ENCODE measurements at places on chromosomes 1 and 21.

DNA sequence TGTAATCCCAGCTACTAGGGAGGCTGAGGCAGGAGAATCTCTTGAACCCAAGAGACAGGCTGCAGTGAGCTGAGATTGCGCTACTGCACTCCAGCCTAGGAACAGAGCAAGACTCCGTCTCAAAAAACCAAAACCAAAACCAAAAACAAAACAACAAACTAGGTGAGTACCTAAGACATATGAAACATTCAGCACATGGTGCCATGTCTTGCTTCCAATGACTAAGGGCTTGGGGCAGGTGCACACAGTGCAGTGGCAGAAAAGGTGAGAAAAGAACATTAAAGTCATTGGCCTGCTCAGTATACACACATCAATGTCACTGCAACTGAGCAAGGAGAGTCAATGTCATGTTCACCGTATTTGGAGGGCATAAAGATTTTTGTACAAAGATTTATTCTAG is 4.1 kb upstream of the ACTA1 start:
- DNase-seq: no peak

DNA sequence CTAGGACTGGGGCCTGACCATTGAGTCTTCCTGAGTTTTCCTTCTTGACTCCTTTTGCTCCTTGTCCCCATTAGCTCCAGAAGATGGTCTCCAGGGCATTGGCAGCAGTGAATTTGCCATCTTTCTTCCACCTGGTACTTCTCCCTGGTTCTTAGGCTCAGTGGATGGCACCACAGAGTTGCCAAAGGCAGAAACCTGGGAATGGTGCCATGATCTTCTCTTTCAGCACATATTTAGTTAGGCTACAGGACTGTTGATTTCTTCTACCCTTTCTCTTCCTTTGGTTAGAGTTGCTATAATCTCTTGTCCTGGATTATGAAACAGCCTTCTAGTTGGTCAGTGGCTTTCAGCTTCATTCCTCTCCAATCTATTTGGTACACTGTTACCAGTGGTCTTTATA is 6.2 kb downstream of the ZBTB40 start:
- no peak for DNase-seq

GRCh38 chr1:93667642-93668041 is 14.0 kb downstream of the BCAR3 start:
- no peak for DNase-seq

DNA sequence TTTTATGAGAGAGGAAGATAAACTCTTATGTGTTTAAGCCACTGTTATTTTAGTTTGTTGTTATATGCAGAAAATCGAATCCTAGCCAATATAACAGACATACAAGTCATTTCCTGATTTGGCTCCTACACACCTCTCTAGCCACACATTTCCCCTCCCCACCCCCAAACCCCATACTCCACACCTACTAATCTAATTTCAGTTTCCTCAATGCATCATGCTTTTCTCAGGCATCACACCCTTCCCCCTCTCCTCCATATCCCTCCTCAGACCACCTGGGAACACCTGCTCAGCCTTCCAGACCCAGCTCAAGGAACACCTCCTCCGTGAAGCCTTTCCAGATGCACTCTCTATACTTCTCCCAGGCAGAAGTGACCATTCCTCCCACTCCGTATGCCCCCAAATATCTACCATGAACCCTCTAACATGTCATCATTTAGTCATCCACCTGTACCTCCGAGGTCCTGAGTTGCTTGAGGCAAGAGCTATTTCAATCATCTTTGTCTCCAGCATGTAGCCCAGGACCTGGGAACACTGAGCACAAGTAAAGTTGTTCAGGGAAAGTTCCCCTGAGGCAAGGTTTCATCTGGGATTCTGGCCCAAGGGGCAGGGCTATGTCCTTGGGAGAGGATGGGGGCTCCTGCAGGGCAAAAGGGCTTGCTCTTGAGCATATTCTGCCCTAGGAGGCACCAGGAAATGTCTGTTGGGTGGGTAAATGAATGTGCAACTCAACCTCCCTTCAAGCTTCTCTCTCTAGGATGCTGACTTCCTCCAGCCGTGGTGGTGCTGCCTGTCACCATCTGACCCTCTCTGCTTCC is 126.8 kb downstream of the HIVEP3 start:
- no peak for DNase-seq

GRCh38 chr1:19533626-19534025 is 48.3 kb upstream of the CAPZB start:
- DNase-seq: no peak

- peak; percentile 19 for DNase-seq
These were observed 25.7 kb downstream of the CTH start for GRCh38 chr1:70436622-70437251.

DNA sequence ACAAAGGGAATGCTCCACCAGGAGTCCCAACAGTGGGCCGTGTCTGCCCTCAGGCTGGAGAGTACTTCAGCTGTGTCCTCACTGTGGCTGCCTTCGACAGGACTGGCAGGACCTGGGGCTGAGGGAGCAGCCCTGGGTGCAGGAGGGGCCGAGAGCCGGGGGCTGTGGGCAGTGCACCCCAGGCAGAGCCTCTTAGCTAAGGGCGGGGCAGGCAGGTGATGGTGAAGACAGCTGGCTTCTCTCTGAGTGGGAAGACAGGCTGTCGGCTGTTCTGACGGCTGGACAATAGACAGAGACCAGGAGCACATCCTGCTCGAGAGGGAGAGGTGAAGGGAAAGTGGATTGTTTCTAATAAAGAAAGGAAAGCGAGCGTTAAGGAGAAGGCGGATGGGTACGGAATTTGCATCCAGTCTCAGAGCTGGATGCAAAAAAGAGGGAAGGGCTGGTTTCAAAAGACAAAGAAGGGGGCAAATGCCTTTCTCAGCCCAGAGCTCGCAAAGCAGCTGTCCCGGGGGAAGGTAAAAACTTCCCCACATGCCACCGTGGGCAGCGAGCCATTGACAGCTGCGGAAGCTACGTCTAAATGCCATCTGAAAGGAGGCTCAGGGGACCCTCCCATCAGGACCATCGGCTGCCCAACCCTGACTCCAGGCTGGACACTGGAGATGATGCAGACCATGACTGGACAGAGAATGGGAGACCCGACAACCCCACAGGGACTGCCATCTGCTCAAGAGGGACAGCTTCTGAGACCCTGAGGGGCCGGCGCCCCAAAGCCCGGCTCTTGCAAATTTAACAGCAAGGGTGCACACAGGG is 92.0 kb downstream of the STUM start:
- DNase-seq: no peak

DNA sequence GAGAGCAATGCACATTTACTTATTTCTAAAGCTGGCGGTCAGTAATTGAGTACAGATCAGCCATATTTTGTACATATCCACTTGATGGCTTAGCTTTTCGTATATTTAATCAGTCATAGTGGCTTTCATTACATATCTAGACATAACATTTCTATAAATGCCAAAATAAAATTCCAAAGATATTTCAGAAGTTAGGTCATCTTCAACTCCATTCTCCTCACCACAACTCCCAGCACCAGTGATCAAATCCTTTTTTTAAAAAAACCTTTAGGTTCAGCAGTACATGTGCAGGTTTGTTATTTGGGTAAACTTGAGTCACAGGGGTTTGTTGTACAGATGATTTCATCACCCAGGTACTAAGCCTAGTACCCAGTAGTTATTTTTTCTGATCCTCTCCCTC is 53.9 kb upstream of the GNG4 start:
- DNase-seq: no peak

DNA sequence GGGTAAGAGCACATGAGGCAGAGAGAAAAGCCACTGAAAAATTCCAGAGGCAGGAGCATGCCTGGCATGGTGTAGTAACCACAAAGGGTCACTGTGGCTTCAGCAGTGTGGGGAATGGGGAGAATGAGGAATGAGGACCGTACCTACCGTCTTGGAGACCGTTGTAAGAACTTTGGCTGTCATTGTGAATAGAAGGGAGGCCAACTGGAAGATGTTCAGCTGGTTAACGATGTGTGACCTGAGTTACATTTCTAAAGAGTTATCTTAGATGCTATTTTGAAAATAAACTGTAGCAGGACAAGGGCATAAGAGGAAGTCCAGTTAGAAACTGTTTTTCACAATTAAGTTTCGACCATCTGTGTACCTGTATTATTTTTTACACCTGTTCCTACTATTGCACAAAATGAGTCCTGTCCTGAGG is 365.5 kb upstream of the SGIP1 start:
- DNase-seq: no peak

DNA sequence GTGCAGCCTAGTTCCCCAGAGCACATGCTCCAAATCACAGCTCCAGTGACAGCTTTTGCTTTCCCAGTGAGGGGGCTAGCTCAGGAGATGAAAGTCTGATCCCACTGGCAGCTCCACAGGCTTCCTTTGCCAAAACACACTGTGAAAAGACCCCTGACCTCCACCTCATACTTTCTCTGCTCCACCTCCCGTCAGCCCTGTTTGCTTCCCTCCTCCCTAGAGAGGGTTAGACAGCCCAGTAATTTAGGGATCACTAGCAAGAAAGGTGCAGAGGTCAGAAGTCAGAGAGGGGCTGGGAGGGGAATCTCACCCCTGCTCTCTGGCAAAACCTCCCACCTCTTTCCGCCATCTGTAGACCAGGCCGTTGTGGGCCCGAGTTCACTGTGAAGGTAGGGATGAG is 62.8 kb downstream of the PLXNA2 start:
- no peak for DNase-seq

DNA sequence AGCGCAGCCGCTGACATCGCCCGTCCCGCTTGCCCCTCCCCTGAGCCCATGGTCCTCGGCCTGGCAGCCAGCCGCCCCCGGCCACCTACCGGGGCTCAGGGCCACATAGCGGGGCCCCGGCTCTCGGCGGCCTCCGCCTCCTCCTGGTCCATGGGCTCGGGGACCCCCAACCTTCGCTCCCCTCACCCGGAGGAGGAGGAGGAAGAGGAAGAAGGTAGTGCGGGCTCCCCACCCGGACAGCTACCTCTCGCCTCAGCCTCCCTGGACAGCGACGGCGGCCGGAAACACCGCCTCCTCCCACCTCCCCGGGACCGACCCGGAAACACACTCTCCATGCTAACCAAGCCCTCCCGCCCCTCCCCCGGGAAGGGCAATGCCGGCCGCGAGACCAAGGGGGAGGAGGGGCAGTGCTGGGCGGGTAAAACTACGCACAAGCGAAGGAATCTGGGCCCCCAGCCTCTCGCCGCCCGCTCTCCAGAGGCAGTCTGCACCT is at the start of gene KIAA0319L:
KIAA0319L (minus strand) TSS at position 286 of the 493 bp plus-strand sequence. CDS start 2,912 bp downstream, outside the sequence.
- no peak for DNase-seq

DNA sequence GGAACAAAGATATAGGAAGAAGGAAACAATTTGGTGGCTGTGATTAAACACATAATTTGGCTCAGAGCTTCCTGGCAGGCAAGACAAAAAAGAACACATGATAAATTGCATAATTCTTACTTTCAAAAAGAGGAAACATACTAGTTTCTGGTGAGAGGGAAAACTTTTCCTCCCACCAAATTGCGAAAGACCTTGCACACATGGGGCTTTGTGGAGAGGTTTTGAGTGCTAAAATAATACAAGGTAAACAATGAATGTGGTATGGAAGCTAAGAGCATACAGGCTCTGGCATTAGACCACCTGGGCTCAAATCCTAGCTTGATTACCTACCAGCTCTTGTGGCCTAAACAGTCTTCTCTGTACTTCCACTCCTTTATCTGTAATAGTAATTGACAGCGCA is 140.2 kb upstream of the HOOK1 start:
- no peak for DNase-seq

GRCh38 chr1:232378266-232379062 is 251.5 kb downstream of the SIPA1L2 start:
- no peak for DNase-seq

GRCh38 chr1:44077421-44077820 is 41.2 kb upstream of the KLF17 start:
- DNase-seq: no peak

DNA sequence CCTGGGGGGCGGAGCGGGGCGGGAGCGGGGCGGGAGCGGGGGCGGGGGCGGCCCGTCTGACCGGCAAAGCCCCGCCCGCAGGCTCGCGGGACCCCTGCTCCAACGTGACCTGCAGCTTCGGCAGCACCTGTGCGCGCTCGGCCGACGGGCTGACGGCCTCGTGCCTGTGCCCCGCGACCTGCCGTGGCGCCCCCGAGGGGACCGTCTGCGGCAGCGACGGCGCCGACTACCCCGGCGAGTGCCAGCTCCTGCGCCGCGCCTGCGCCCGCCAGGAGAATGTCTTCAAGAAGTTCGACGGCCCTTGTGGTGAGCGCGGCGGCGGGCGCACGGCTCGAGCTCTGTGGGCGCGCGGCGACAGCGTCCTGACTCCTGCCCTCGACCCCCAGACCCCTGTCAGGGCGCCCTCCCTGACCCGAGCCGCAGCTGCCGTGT is 21.2 kb downstream of the AGRN start:
- DNase-seq: peak; percentile 52

DNA sequence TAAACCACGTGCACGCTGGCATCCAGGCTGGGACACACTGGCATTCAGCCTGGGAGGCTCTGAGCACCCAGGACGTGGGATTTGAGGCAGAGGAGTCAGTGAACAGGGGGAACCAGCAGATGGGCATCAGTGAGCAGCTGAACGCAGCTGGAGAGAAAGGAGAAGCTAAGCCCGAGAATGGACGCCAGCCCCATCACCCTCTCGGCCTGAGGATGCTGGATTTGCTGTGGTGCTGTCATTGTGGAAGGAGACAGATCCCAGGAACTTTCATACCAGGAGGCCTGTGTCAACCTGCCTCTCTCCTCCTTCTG is 132.8 kb downstream of the PGBD5 start:
- DNase-seq: no peak

- no peak for DNase-seq
These were observed 260.0 kb upstream of the BEND5 start for GRCh38 chr1:49036700-49037099.

- DNase-seq: no peak
These were observed 36.0 kb upstream of the SLC19A1 start for GRCh38 chr21:45578176-45578801.

- peak; percentile 67 for DNase-seq
These were observed 140.2 kb upstream of the RUNX1 start for GRCh38 chr21:35189077-35189863.

- no peak for DNase-seq
These were observed 15.5 kb downstream of the TENT5C start for GRCh38 chr1:117621316-117621715.

DNA sequence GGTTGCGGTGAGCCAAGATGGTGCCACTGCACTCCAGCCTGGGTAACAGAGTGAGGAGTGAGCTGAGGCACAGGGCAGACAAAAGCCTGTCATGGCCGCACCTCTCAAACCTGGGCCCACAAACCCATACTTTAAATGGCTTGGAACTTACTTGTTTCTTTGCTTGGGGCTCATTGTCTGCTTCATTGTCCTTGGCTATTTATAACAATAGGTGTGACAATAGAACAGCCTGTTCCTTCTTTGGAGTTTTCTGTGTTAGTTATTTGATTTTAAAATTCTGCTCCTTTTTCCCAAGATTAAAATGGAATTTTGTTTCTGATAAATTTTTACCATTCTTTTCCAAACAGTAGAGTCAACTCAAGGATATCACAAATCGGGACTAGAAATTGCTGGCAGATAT is 94.7 kb downstream of the PBX1 start:
- DNase-seq: no peak

DNA sequence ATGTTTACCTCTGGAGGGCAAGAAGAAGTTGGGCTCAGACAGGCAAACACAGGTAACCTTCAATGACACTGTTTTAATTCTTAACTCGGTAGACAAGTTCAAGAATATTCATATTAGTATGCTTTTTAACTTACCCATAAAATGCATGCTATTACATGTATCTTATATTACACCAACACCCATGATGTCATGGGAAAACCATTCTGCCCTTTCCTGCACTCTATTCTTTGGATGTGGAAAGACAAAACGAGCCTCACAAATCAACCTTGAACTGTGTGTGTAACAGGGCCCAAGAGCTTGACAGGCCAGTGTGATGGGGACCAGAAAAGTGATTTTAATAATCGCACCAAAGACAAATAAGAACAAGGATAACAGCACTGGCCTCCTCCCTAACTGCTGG is 22.6 kb upstream of the RAP1GAP start:
- DNase-seq: no peak

- no peak for DNase-seq
These were observed 317.0 kb downstream of the HHAT start for GRCh38 chr1:210645582-210646257.

Measured in eye (tissue), 1 donor.